ENCODE measurements at places on chromosomes 7 and 10.

GRCh38 chr10:72043016-72043834 lies 45.1 kb downstream of the SPOCK2 start:
- no peak for DNase-seq

GRCh38 chr10:89388806-89389205 lies 3.6 kb upstream of the IFIT1 start:
- no peak for DNase-seq

- no peak for DNase-seq
These were observed 56.8 kb downstream of the TPST1 start for GRCh38 chr7:66261941-66262340.

DNA sequence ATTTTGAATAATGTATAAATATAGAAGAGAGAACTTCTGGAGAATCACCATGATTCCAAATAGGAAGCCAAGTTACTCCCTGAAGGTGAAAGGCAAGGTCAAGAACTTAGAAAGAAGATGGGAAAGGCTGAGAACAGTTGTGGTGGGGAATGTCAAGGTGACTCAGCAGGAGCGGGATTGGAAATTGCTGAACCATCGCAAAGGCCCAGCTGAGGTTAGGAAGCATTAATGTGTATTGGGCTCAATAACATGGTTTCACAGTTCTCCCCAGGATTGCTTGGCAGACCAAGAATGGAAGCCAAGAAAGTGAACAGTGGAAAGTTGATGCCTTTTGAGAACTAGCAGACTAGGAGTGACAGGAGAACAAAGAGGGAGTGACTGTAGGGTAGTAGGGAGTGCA lies 133.3 kb downstream of the VTI1A start:
- DNase-seq, result no peak

DNA sequence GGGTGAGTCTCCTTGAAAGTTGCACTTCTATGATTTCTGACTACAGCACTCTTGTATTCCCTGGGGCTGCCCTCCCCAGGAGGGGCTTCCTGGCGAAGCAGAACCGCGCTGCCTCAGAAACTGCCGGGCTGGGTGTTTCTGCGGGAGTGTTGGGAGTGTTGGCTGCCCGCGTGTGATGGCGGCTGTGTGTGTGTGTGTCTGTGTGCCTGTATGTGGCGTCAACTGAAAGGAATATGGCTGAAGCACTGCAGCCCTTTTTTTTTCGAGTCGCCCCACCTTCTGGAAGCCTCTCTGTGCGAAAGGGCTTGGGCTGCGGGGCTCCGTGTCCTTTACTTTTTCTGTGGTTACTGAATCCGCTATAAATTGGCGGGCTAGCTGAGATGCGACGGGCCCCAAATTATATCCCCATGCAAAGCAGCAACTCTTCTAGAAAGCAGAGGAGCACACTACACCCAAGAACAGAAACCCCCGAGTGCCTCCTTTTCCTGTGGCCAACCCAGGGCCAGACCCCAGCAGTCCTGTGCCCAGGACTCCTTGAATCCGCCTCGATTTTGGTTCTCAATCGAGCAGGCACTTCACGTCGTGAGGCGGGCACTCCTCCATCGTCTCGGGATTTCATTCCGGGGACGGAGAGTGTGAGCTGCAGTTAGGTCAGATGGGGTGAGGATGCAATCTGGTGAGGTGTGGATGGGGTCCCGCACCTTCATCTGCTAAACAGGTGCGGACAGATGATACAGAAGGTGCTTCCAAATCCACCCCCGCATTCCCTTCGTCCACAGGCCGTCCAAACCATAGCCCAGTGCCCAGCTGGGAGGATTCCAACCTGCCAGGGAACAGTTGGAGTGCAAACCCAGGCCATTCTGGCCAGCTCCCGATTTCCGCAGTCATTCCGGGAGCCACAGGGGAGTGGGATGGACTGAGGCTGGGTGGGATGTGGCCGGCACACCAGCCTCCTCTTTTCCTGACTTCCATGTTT lies 22.5 kb upstream of the ZNF273 start:
- no peak for DNase-seq

DNA sequence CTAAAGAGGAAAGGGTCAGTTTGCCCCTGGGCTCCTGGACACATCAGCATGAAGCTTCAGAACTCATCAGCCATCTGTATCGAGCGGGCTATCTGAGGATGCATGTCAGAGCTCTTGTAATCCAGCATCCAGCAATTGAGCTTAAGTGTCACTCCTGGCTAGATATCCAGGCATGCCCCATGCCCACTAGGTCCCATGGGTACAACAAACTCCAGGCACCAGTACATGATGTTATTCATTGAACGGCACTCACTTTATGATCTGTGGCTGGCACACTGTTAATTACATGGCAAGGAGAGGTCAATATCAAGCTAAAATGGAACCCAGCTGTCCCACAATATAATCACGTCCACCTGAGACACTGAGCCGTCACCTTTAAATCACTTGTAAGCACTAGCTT lies 274.2 kb downstream of the ELMO1 start:
- no peak for DNase-seq

GRCh38 chr10:98294270-98294627 lies 26.3 kb upstream of the LOXL4 start:
- DNase-seq, result no peak

GRCh38 chr10:63480237-63480636 lies 14.5 kb upstream of the JMJD1C start:
- no peak for DNase-seq

DNA sequence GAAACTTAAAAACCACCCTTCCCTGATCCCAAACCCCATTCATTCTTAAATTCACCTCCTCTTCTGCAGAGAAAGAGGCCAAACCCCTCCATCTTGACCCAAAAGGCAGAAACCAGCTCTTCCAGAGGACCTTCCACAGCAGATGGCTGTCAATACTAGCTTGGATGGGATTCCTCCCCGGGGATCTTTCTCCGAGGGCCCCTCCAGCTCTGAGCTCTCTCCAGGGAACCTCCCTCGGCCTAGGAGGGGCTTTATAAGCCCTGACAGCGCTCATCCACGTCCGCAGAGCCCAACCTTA lies 5.4 kb downstream of the TNRC18 start:
- no peak for DNase-seq

- DNase-seq, result no peak
These were observed 45.1 kb upstream of the CDK14 start for GRCh38 chr7:90551036-90551435.

DNA sequence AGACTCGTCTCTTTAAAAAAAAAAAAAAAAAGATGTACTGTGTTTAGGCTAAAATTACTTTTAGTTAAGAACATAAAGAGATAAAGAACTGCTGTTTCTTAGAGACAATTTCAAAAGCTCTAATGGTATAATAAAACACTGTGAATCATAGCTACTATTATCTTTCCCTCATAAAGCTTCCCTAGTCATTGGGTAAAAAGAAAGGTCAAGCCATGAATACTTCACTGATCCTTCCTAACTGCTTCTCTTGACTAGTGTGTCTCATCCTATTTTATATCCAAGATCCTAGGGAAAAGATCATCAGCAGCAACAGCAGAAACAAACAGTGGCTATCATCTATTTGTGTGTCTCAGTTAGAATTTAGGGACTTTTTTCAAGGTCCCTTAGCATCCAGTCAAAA lies 10.5 kb downstream of the YME1L1 start:
- DNase-seq, result no peak

GRCh38 chr10:96276831-96277230 lies 5.5 kb upstream of the BLNK start:
- DNase-seq, result no peak

DNA sequence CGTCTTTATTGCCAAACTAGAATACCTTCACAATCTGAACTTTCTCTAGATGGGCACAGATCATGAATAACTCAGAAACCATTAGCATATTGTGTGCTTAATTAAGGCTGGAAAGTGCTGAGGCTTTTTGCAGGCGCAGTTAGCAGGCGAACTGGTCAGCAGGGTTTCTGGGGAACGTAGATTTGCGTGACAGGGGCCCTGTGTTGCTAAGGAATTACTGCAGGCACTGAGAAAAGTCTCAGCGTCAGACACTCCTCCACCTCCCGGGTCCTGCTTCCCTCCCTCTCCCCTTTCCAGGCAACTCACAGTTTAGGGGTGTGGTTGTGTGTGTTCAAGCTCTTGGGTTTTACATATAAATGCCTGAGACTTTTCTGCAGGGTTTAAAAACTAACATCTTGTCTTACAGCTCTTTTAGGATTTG lies 2.2 kb downstream of the MAP3K8 start:
- DNase-seq, result no peak

DNA sequence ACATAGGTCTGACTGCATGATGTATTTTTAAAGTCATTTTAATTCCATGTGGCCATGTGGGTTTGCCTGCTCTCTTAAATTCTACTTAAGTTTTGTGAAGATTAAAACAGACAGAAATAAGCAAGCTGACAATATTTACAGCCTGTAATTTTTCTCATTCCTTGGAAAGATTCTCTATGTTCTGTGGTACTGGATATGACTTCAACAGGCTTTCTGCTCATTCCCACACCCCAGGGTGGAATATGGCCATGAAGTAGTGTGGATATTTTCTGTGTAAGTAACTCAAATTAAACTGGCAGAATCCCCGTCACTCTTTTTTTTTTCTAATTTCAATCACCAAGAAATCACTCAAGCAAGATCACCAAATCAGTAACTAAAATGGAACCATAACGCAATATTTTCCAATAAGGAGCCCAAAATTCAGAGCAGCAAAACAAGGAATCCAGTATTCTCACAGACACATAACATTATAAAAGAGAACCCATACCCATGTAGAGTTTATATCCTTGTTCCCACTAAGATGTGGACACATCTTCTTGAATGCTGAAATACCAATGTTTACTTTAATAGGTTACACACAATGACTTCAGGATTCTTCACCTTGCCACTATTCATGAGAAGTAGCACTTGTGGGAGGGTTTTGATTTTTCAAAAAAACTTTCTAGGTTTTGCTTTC lies 5.7 kb downstream of the HOXA5 start:
- no peak for DNase-seq

- DNase-seq, result no peak
These were observed 495 bp downstream of the EIF3B start for GRCh38 chr7:2354939-2355704.

DNA sequence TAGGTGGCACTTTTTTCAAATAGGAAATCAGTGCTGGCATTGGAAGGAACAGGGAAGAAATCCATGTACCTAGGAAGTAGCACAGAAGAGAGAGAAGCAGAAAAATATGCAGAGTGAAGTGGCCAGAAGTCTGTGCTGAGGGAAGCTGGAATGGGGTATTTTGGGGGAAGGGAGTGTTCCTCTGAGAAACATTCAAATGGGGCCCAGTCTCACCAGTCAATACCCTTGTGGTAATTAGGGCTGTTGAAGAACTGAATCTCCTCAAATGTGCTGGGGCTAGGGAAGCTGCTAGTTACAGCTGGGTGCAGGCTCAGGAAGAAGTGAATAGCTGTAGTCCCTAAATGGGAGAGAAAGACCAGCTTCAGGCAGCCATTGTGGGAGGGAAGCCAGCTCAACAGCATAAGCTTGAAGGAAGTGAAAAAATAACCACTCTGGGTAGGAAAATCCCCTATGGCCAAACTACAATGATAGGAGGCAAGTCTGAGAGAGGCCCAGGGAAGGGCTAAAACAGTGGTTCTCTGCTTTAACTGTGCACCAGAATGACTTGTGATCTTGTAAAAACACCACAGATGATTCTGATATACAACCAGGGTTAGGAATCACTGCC lies 7.6 kb downstream of the NDST2 start:
- DNase-seq, result no peak

DNA sequence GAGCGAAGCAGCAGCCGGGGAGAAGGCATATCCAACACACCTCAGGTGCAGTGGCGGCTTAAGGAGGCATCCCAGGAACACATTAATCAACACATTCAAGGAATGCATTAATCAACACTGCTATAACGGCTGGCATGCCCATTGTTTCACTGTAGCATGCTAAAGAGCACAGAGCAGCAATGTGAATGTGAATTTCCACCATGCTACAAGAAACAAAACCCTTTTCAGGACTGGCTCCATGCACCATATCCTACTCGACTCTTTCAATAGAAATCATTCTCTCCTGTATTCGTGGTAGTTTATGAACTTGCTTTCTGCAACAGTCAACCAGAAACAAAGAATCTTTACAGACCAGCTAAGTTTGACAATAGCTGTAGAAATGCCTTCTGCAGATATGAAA lies 149.0 kb downstream of the NRCAM start:
- no peak for DNase-seq

GRCh38 chr10:74763934-74764591 lies 62.3 kb upstream of the KAT6B start:
- no peak for DNase-seq

DNA sequence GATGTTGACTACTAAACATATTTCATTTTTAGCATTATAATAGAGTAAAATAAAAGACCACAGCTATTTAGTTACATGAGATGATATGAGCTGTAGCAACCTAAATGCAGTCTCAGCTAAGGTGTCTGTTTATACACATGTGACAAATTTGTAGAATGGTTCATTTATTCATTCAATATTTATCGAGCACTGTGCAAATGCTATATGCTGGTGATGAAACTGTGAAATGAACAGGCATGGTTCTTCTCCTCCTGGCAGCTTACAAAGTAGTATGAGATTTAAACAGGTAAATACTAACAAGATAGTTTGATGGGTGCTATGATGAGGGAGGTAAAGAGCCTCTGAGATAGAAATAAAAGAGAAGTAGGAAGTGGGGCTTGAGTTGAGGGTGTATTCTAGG lies 60.8 kb downstream of the LRGUK start:
- no peak for DNase-seq

- DNase-seq, result no peak
These were observed 16.5 kb upstream of the ANK3 start for GRCh38 chr10:60406182-60406581.

DNA sequence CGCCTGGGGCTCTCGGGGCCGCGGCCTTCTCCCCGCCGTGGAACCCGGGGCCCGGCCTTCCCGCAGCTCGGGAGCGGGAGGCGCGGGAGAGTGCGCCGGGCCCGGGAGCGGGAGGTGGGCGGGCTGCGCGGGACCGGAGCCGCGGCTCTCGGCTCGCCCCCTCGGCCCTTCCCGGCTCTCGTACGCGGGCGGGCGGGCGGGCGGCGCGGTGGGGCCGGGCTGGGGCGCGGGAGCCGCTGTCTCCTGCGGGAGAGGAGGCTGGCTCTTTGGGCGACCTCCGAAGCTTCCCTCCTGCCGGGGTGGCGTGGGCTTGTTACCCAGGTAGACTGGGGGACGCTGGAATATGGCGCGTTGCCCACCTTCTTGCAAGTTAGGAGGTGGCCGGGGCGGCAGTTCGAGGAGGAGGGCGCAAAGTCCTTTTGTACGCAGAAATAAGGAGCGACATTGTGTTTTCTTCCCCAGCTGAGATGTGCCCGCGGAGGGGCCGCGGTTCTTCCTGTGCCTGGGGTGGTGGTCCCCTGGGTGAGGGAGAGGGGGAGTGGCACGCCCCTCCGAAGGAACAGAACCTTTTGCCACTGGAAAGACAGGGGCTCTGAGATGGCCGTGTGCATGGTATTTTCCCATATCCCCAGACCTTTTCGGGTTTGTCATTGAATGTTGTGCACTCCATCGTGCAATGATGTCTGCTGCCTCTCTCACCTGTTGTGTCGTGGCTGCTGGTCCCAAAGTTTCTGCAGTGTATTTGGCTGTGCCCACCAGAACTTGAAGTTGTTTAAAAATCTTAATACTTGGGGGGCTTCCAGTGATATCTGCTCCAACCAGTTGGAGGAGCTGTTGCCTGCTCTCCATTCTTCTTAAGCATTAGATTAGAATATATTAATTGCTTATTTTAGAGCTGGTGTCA lies 844 bp downstream of the NRF1 start:
- peak; percentile 3 for DNase-seq
